Right lung (tissue), 10 donors: ENCODE measurements at places on chromosomes 1 and 21.

GRCh38 chr1:15709226-15709625, 25.1 kb downstream of the PLEKHM2 start:
- DNase-seq, result no peak

- DNase-seq, result no peak
Observed at GRCh38 chr1:161018631-161018930, 2.4 kb downstream of the F11R start.

DNA sequence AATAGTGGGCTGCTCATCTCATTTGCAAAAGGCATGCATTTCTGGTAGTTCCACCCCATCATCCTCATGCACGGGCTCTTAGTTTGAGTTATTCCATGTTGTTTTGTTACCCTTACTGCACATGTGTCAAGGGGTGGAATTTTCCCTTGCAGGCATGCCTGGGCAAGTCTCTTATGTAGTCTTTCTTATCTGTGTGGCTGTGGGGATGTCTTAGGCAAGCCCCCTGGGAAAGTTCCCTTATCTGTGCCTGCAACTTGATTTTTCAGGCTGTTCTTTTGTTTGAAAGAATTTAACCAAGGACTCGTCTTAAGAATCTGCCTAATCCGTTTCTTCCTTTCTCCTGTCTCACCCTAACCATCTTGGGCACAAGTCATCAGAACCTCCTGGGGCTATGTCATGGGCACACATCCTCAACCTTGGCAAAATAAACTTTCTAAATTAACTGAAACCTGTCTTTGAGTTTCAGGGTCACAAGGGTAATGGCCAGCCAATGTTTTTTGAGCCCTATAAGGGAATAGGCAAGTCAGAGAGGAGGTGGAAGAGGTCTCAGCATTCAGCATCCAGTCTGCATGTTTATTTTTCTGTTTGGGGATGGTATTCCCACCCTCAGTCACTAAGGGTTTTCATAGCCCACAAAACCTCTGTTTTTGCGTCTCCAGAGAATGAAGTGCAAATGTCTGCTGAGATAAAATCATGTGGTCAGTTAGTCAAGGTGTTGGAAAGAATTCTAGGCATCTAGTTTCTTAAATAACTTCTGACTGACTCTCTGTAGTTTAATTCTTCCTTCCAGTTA, 579.7 kb downstream of the PLA2G4A start:
- no peak for DNase-seq

GRCh38 chr1:234961456-234962339, 166.9 kb downstream of the TOMM20 start:
- no peak for DNase-seq

DNA sequence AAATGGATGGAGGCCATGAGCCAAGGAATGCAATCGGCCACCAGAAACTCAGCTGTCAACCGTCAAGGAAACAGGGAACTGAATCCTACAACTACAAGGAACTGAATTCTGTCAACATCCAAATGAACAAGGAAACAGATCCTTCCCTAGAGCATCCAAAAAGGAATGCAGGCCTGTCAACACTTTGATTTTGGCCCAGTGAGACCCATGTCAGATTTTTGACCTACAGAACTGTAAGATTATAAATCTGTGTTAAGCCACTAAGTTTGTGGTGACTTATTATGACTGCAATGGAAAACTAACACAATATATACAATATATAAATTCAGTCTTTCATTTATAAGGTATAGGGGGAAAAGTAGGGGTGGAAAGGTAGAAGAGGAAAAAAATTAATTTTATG, 55.3 kb downstream of the SHCBP1L start:
- no peak for DNase-seq

DNA sequence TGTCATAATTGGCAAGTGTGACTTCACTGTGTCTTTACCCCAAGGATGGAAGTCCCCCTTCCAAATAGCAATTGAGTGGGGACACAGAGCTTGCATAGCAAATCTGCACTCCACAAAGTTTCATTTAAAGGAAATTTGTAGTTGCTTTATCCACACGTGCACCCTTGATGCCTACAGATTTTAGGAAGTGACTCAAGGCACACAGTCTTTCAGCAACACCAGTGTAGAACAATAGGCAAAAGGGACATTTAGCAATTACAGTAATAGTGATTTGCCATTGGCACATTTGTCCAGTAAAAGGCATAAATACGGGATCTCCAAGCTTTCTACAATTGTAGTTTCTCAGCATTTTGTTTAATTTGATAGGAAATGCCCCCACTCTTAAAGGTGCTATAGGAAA, 43.4 kb upstream of the KAZN start:
- no peak for DNase-seq
